GM18507 (cell line): ENCODE measurements at places on chromosomes 11 and 22.

GRCh38 chr22:41966607-41967240 lies 2.5 kb upstream of the SEPTIN3 start:
- DNase-seq, result peak; percentile 47

GRCh38 chr11:2088746-2089535 lies 50.2 kb downstream of the IGF2 start:
- DNase-seq, result no peak

DNA sequence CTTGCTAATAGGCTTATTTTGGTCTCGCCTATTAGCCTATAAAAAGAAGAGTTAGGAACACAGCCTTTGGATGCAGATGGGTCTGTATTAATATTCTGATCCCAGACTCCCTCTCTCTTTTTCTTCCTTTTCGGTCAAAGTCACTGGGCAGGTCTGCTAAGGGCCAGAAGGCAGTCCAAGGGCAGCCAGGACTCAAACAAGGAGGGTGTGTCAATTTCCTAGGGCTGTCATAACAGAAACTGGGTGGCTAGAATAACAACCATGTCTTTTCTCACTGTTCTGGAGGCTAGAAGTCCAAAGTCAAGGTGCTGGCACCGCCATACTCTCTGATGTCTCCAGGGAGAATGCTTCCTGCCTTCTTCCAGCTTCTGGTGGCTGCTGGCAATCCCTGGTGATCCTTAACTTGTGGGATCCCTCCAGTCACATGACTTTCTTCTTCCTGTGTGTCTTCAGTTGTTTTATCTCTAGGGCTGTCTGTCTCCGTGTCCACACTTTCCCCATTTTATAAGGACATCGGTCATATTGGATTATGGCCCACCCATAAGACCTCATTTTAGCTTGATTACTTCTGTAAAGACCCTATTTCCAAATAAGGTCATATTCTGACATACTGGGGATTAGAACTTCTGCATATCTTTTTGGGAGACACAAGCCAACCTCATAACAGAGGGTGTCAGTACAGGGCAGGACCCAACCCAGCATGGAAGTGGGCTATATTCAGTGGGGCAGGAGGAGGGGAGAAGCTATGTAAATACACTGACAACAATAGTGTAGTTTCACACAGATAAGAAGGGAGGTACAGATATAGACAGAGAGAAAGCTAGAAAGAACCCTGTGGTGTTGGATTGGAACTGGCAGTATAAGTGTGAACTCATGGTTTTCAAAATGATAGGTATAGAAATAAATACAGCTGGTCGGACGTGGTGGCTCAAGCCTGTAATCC lies 5.9 kb upstream of the CSF2RB start:
- no peak for DNase-seq

GRCh38 chr22:27348634-27349033 lies 452.9 kb downstream of the MN1 start:
- no peak for DNase-seq

DNA sequence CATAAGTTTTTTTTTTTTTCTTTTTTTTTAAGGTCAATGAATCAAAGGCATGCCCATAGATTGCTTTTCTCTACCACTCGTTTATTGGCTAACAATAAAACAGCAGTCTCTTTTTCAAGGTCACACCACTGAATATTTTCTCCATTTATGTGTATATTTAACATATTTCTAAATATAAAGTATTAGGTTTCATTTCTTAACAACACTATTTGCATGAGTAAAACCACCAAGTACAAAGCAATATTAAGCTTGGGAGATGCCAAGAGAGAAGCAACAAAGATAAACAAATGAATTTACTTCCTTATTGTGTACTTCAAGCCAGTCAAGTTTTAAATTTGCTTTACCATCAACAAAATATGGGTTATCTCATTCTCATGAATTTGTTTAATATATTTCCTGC lies 708.9 kb upstream of the CCDC179 start:
- DNase-seq, result no peak

GRCh38 chr11:40273192-40273732 lies 1186.2 kb downstream of the LRRC4C start:
- no peak for DNase-seq

DNA sequence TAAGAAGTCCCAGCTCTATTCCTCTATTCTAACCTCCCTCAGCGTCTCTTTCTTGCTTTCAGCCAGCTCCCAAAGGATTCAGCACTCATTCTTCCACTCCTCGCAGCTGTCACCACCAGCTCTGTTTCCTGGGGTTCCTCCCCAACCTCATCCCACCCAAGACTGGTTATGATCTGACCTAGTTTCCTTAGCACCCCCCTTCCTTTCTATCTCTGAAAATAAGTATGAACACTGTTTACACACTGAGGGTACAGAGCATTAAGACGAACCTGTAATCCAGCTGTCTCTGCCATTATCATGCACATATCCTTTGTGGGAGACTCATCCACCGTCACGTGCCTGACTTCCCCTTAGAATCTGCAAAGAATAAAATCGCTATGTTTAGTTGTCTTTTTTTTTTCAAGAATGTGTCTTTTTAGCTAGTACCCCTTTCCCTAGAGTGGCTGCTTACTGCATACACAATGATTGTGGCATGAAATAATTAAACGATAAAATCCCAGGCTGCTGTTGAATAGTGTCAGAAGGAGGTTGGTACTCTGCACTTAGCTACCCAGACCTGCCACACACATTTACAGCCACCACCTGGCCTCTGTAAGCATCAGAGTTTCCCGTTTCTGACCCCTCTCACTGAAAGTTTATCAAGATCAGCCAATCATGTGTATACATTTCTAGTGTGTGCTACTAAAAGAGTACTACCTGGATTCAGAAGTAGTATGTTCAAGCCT lies 26.9 kb upstream of the CSTF3 start:
- no peak for DNase-seq

GRCh38 chr22:48366056-48366455 lies 1461.6 kb downstream of the BRD1 start:
- DNase-seq, result no peak

GRCh38 chr11:63551091-63551888 lies 11.9 kb downstream of the PLAAT2 start:
- DNase-seq, result no peak

GRCh38 chr11:61115498-61116224 lies 13.4 kb downstream of the CD5 start:
- DNase-seq, result no peak

DNA sequence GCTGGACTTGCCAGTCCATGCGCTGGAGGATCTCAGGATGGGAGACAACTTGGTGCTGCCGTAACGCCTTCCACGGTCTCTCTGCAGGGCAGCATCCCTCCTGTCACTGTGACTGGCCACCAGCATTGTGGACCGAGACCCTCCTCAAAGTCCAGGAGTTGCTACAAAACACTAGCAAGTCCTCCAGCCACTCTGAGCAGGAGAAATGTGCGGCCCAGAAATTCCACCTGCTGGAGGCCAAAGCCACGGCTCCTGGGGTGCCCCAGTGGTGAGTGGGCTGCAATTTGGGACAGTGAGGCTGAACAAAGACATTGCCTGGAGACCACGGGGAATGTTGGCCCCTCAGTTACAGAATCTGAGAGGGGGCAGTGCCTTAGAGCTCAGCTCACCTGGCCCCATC lies 6.9 kb upstream of the DSCAML1 start:
- no peak for DNase-seq

- DNase-seq, result no peak
Measured at GRCh38 chr11:97990162-97990920, 1030.4 kb upstream of the CNTN5 start.

DNA sequence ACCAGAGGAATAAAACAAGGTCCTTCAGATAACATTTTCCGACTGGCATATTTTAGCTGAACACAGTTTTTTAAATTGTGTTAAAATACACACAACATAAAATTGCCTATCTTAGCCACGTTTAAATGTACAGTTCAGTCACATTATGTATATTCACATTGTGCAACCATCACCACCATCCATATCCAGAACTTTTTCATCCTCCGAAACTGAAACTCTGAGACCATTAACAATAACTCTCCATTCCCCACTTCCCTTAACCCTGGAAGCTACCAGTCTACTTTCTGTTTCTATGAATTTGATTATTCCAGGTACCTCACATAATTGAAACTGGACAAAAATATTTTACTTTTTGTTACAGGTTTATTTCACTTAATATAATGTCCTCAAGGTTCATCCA lies 213.3 kb downstream of the ETS1 start:
- no peak for DNase-seq

DNA sequence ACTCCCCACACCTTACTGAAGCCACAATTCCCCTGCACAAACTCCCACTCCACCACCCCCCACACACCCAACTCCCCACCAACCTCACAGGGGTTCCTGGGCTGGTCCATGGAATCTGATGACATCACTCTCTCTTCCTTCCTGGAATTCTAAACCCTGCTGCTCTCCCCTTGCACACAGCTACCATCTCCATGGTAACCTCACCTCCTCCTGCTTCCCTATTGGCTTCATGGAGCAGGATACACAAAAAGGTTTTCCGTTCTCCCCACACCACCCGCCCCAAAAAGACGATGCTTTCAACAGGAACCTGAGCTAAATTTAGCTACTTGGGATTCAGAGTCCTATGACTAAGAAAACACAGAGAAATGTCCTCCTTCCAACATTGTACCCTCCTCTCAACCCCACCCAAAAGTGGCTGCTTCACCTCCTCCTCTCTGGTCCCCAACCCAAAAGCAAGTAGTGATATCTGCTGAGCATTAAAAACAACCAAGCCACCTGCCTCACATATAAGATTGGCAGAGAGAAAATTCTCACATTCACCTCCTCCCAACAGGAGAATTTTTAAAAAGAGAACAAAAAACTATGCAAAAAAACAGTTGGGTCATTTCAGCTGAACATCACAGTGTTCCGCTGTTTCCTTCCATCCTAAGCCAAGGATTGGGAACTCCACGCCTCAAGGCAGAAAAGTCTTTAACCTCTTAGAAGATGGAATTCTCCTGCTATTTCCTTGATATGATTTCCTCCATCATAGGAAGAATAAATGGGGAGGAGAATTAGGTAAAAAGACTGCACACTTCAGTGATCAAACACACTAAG lies 66.9 kb downstream of the RBFOX2 start:
- no peak for DNase-seq

- no peak for DNase-seq
Measured at GRCh38 chr11:10026514-10026913, 267.5 kb downstream of the SBF2 start.

DNA sequence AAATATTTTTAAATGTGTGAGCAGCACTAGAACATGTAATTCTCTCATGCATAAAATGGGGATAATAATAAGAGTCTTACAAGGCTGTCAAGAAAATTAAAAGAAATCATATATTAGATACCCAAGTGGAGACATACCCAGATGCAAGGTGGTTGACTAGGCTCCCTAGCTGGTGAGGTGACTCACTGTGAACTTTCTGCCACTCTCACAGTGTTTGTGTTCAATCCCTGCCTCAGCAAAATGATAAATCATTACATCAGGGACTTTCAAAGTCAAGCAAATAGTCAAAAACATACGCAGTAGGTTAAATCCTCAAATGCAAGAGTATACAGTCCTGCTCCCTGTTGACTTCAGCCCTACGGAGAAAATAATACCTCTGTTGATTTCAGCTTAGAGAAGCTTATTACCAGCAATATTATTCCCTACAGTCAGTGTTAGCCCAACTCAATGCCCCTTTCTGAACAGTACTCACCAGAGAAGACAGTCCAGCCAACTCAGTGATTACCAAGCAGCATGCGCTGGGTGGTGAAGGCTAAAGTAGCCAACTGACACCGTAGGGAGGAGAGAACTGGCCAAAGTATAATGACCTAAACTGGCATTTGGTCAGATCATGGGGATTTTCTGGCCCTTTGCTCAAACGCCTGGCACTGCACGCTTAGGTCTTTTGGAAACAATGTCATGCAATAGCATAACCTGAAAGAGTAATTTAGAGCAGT lies 73.1 kb upstream of the BARX2 start:
- no peak for DNase-seq

- DNase-seq, result no peak
Measured at GRCh38 chr11:41784513-41785335, 325.3 kb upstream of the LRRC4C start.

DNA sequence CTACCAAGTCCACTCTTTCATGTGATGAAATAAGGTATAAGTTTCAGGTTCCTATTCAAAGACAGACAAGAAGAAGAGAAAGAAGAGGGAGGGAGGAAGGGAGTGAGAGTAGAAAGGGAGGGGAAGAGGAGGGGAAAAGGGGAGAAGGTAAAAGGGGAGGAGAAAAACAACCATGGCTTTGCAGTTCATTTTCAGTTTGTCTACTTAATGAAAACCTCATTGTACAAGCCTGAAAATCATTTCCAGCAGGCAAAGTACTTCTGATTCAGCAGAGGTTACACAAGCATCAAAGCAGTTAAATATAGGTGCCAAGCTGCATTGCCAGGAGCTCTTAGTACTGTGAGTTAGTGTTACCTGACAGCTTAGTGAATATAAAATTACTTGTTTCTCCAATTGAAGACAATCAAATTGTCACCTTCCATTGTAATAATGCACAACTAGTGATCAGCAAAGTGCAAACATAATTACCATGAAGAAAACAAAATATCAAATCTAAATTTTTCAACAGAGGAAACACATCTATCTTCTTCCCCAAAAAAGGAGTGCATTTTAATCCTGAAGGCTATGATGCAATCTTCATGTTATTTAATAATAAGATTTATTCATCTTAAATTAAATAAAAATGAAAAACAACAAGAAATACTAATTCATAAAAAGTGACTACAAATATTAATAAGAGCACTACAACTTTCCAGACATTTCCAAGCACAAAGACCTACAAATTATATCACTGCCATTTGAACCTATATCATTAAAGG lies 8.2 kb downstream of the SOX6 start:
- no peak for DNase-seq

DNA sequence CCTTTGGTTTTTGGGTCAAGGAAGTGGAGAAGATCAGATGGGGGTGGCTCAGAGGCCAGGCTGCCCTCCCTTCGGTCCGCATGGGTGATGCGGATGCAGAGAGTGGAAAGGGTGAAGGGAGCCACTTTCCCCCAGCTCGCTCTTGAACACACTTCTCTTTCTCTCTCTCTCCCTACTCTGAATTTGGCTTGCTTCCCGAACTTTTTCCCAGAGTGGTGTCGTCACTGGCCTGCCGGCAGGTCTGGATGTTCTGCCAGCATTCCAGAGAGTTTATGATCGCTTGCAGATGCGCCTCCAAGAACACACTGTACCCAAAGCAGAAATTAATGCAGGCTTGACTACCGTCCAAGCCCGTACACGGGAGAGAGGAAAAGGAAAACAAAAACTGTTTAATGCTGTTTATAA lies 103.2 kb downstream of the ZBTB16 start:
- DNase-seq, result no peak

GRCh38 chr11:26677566-26677965 lies 44.3 kb downstream of the SLC5A12 start:
- no peak for DNase-seq

DNA sequence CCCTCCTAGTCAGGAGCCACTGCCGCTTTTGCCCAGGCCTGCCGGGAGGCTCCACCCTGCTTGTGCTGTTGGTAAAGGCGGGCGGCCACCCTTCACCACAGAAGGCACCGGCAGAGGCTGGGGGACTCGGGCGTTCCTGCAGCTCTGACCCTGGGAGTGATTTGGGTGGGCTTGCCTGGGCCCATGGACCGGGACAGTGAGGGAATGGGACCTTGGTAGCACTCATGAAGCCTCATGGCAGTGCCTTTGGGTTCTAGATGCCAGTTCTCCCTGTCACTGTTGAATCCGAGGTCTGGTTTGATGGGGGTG lies 4.4 kb downstream of the TPCN2 start:
- DNase-seq, result no peak

- peak; percentile 64 for DNase-seq
Measured at GRCh38 chr11:63888170-63889086, 28.5 kb downstream of the RCOR2 start.

GRCh38 chr11:86202013-86202336 lies 42.6 kb upstream of the EED start:
- no peak for DNase-seq

GRCh38 chr11:64911142-64911541 lies 5.9 kb downstream of the ATG2A start:
- no peak for DNase-seq

- DNase-seq, result no peak
Measured at GRCh38 chr11:71311928-71312510, 59.6 kb upstream of the SHANK2 start.
